ENCODE measurements at places on chromosomes 13 and 19.

- DNase-seq = no peak
Measured at GRCh38 chr19:45471931-45472562, 4.3 kb downstream of the FOSB start.

GRCh38 chr13:72166102-72166650, 299.2 kb upstream of the DACH1 start:
- no peak for DNase-seq

DNA sequence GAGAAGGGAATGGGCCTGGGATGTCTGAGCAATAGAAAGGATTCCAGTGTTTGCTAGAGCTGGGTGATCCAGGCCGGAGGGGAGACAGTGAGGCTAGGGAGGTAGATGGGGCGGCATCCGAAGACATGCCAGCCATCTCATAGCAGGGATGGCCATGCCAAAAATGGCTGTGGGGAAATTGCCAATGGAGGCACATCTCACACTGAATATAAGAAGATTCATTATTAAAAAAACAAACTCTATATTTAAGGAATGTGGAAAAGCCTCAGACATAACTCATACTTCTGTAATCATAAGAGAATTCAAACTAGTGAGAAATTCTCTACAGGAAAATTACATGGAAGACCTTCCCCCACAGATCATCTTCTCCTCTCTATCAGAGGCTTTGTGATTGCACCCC, 289.2 kb downstream of the FGF9 start:
- no peak for DNase-seq

GRCh38 chr19:10406191-10406590, 2.8 kb upstream of the CDC37 start:
- DNase-seq = no peak

GRCh38 chr19:43489310-43489709, 15.2 kb downstream of the PHLDB3 start:
- DNase-seq = no peak

- DNase-seq = no peak
Measured at GRCh38 chr13:23570099-23570920, at the start of gene TNFRSF19. TSS of gene TNFRSF19 (plus strand) at chr13:23570412. CDS start at chr13:23590184, 19,772 bp downstream.

- no peak for DNase-seq
Measured at GRCh38 chr13:102567857-102568256, 28.9 kb upstream of the TPP2 start.

DNA sequence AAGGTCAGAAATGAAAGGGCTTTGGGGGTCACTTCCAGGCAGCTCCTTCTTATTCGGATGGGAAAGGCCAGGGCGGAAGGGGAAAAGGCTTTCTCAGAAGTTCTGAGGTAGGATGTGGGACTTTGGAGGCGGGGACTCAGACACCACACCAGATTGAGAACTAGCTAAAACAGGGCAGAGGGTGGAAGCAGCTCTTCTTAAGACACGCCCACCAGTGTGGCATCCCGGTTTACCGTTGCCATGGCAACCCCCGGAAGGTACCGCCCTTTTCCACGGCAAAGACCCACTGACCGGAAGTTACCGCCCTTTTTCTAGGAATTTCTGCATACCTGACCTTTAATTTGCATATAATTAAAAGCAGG, 3.8 kb upstream of the LILRA5 start:
- no peak for DNase-seq

DNA sequence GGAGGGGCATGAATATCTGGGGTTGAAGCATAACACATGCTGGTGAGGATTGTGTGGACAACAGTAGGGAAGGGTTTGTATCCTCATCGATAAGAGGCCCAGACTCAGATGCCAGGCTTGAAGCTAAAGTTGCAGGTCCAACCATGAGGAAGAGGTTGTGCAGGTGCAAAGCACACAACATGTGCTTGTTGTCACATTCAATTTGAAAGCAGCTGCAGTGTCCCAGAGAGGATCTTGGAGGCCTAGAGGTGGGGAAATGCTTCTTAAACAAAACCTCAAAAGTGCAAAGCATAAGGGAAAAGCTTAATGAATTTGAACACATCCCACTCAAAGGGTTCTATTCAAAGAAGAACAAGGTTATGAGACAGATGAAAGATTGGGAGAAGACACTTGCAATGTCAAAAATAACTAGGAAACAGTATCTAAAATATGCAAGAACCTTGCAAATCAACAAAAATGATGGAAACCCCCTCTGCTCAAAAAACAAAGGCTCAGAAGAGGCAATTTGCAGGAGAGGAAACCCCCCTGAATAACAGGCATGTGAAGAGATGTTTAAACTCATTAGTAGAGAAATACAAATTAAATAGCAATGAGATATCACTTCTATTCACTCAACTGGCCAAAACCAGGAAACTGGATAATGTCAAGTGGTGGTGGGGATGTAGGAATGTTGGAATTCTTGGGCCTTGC, 187.1 kb downstream of the KATNAL1 start:
- DNase-seq = no peak

GRCh38 chr13:40479196-40479845, 187.1 kb downstream of the FOXO1 start:
- DNase-seq = no peak

GRCh38 chr13:84377106-84377505, 494.8 kb upstream of the SLITRK1 start:
- DNase-seq = no peak

DNA sequence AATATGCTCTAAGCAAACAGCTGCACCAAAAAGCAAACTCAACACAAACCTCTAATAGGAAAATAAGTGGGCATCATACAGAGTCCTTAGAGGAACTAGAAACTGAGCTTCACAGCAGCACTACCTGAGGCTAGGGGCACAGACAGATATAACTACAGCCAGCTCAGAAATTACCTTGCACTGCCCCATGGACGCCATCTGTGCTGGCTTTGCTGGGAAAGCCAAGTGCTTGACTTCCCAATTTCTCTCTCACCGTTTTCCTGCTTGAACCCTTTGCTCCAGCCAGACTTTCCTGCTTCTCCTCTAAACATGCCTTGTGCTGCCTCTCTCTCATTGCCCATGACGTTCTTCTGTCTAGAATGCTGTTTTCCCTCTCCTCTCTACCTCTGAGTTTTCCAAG, 29.3 kb downstream of the MTUS2 start:
- no peak for DNase-seq

GRCh38 chr13:100610391-100611347, 22.1 kb upstream of the GGACT start:
- DNase-seq = no peak

DNA sequence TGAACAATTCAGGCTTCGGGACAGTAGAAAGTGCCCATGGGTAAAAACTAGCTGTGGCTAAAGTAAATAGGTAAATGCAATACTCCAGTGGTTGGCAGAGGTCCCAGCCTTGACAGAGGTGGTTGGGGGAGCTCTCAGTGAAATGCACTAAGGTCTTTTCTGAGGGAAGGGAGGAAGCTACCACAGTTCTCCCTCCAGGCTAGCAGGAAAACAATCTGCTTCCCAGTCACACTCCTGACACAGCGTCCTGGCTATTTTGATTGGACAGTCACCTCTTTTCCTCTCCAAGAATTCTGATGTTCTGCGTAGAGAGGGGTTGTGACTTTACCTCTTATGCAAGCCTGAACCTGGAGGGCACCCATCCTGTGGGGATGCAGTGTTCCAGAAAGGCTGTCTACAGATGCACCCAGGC, 128.7 kb downstream of the CYSLTR2 start:
- DNase-seq = no peak

DNA sequence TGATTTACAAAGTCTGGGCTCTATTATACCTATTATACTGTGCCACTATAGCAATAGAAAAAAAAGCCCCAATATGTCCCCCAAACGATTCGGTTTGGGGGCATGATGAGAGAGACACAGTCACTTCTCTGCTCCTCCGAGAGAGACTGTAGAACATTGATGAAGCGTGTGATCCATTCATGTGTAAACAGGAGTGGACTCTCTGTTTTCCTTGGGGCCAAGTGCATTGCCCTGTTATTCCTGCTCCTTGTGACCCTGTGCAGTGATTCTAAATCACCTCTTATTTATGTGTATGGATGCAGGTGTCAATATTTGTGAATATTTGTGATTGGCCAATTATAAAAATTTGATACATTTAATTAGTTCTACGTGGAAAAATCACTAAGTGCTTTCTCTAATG, 17.0 kb downstream of the F10 start:
- no peak for DNase-seq

- no peak for DNase-seq
Measured at GRCh38 chr13:20394506-20394905, 131.2 kb downstream of the CRYL1 start.

DNA sequence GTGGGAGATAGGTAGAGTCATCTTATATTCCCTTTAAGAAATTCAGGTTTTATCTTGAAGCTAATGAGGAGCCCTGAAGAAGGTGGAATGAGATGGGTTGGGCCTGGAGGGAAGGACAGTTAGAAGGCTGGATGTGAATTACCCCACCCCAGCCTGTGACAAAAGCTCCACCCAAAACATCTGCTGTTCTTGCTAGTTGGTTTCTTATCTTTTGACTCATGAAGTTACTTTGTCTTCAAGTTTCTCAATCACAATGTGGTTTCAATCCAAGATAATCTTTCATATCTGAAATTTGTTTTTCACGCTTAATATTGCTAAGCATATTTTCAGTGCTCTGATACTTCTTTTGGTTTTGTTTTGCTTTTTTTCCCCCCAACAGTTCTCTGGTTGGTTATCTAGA, 38.3 kb upstream of the HMGB1 start:
- no peak for DNase-seq

GRCh38 chr13:74289107-74289506, 154.9 kb upstream of the KLF12 start:
- no peak for DNase-seq

- no peak for DNase-seq
Measured at GRCh38 chr19:46928951-46929350, 68.2 kb downstream of the ARHGAP35 start.

GRCh38 chr13:79874396-79875360, 393.7 kb downstream of the NDFIP2 start:
- no peak for DNase-seq

DNA sequence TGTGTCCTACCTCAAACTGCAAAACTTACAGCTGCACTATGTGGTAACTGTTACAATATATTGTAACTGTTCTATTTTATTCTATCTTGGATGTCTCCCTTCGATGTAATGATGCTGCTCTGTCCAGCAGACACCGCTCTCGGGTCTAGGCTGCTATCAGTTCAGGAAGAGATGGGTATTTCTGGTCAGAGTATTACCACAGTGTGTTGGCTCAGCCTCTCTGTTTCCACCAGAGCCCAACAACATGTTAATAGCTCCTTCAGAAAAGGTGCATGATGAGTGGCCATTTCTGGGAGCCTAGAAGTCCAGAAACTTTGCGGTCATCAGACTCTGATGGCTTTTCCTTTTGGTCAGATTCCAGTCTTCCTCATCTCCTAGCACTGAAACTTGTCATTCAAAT, 35.9 kb upstream of the IGFL1 start:
- no peak for DNase-seq

- DNase-seq = peak; percentile 80
Measured at GRCh38 chr19:5403968-5404640, 51.1 kb upstream of the ZNRF4 start.

- no peak for DNase-seq
Measured at GRCh38 chr19:50478901-50479715, 2.5 kb upstream of the GARIN5A start.

- DNase-seq = no peak
Measured at GRCh38 chr13:80250213-80250810, 90.6 kb downstream of the SPRY2 start.

GRCh38 chr19:11421371-11422098, 2.4 kb upstream of the RGL3 start:
- no peak for DNase-seq

GRCh38 chr13:35703061-35703460, 226.6 kb upstream of the MAB21L1 start:
- no peak for DNase-seq

GRCh38 chr19:22882797-22883196, 50.7 kb downstream of the ZNF723 start:
- DNase-seq = no peak

DNA sequence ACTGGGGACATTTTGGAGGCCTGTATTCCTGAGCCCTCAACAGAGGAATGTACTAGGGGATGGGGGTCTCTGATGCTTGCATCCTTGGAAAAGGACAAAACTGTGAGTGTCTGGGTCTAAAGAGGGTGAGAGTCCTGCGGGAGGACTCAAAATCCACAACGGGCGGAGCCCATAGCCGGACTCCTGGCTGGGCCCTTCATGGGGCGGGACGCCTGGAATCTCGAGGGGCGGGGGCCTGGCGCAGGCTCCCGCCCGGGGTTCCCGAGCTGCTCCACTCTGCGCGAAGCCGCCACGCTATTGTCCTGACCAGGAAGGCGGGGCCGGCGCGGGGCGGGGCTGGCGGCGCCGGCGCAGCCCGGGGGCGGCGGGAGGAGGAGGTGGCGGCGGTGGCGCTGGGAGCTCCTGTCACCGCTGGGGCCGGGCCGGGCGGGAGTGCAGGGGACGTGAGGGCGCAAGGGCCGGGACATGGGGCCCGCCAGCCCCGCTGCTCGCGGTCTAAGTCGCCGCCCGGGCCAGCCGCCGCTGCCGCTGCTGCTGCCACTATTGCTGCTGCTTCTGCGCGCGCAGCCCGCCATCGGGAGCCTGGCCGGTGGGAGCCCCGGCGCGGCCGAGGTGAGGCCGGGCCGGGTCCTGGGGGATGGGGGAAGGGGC, at the start of gene APLP1:
APLP1 (plus strand) TSS at position 403 of the 651 bp plus-strand sequence; CDS start at position 466, 63 bp downstream.
- DNase-seq = no peak

GRCh38 chr19:54172471-54173358, at the start of gene TMC4:
TSS of gene TMC4 (minus strand) at chr19:54173160. CDS start at chr19:54173117, 43 bp downstream.
- DNase-seq = no peak

GRCh38 chr13:44212633-44213396, 160.8 kb upstream of the SERP2 start:
- no peak for DNase-seq

GRCh38 chr13:44431150-44431549, 57.5 kb downstream of the SERP2 start:
- DNase-seq = no peak

- DNase-seq = no peak
Measured at GRCh38 chr19:45294291-45295029, 28.2 kb downstream of the CKM start.

GRCh38 chr19:29538146-29538545, 12.4 kb downstream of the VSTM2B start:
- no peak for DNase-seq

DNA sequence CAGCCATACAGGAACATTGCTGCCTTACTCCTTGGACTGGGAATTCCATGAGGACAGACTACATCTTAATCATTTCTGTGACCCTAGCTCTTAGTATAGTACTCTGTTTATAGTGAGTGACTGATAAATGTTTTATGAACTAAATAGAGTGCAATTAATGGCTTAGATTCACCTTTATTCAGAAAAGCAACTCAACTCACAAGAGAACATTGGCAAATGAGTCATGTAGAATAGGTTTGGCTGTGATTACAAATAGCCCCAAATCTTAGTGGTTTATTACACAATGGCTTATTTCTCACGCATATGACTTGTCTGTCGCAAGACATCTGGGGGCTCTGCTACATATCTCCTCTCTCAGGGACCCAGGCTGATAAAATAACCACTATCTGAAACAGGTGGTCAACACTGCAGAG, 121.6 kb upstream of the KL start:
- DNase-seq = no peak

DNA sequence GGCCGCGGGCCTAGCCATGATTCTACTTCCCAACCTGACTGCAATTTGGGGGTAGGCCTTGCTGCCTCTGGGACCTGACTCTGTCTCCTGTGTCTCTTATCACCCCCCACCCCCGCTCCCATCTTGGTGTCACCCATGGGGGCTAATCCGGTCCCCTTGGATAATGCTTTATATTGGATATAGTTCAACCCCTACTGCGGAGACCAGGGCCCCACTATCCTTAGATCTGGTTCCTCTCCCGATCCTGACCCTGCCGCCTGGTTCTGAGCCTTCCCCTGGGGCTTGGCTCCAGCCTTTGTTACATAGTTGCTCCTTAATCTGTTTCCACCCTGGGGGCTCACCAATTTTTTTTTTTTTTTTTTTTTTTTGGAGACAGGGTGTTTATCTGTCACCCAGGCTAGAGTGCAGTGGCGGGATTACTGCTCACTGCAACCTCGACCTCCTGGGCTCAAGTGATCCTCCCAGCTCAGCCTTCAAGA, 1.3 kb downstream of the BLOC1S3 start:
- no peak for DNase-seq

All from omental fat pad (tissue), 4 donors.